ENCODE measurements at places on chromosomes 6 and 20. TPM values are rescaled to one million over a fixed set of nuclear protein-coding genes. Genes with fewer than 3 reads are reported as not detected.

DNA sequence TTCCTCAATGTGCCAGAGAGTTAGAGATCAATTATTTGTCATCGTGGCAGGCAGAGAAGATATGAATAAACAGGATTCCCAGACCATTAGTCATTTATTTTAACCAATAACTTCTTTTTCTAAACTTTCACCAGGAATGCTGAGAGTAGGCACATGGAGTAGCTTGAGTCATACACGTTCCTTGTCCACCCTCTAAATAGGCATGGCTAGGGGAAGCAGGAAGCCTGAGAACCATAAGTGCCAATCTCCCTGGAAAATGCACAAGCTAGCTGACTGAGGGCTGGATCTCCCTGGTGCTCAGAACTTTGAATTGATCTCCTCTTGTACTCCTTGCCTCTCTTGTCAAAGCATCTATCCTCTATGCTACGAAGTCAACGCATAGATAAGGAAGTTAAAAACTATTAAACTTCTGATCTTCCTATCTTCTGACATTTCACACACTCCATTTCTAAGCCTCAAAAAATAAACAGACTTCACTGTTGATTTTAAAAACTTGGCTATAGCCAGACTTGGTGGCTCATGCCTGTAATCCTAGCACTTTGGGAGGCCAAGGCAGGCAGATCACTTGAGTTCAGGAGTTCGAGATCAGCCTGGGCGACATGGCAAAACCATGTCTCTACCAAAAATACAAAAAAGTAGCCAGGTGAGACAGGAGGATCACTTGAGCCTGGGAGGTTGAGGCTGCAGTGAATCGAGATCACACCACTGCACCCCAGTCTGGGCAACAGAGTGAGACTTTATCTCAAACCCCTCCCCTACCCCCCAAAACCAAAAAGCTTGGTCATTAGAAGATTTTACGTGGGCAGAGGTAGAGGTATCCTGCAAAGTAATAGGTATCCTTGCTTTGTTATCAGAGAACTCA is 11.8 kb downstream of the ADTRP start:
- DNase-seq = no peak
- no peak overlapping the region for H3K27ac ChIP-seq
- peaks cover 47% of the 10 kb centered on the region for H3K4me1 ChIP-seq
- H3K4me3 ChIP-seq = no peak overlapping the region

GRCh38 chr6:5563086-5563485 is 301.8 kb downstream of the FARS2 start:
- H3K27me3 ChIP-seq = no peaks in the 10 kb centered on the region
- no peak overlapping the region for H3K27ac ChIP-seq
- H3K4me1 ChIP-seq = no peaks in the 10 kb centered on the region
- H3K36me3 ChIP-seq = no peaks in the 10 kb centered on the region
- no peak for DNase-seq

- H3K27ac ChIP-seq = no peak overlapping the region
- H3K27me3 ChIP-seq = no peaks in the 10 kb centered on the region
- DNase-seq = no peak
These were observed 165.1 kb downstream of the SASH1 start for GRCh38 chr6:148507774-148508173.

- H3K36me3 ChIP-seq = no peaks in the 10 kb centered on the region
- H3K4me3 ChIP-seq = no peak overlapping the region
- H3K27me3 ChIP-seq = no peaks in the 10 kb centered on the region
- no peak overlapping the region for H3K27ac ChIP-seq
These were observed 413.5 kb downstream of the BCKDHB start for GRCh38 chr6:80519811-80520594.

DNA sequence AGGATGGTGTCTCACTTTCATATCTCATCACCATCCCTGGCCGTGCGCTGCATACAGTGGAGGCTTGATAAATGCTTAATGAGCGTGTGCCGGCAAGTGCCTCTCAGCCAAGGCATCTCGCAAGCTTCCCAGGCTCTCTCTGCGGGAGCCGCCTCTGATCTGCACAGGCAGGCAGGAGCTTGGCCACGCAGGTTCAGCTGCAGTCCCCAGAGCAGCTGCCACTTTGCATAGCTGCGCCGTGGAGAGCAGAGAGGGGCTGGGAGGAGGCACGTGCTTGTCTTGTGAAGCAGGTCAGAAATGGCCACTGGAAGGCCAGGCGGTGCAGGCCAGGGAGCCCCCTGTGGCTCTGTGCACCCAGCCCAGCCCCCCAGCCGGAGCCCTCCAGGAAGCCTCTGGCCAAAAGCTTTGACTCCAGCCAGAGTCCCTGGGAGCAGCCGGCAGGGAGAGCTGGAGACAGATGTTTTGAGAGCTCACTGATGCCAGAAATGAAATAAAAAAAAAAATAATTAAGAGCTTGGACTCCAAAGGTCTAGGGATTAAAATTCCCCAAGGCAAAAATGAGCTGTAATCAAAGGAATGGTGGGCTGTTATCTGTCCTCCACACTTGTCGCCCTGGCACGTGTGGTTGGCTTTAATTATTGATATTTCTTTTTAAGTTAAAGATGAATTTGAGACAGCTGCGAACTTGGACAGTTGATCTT is 377.0 kb downstream of the CDH4 start:
- H3K4me3 ChIP-seq = no peak overlapping the region
- no peak overlapping the region for H3K27ac ChIP-seq
- no peaks in the 10 kb centered on the region for H3K4me1 ChIP-seq
- H3K27me3 ChIP-seq = no peaks in the 10 kb centered on the region
- DNase-seq = no peak

DNA sequence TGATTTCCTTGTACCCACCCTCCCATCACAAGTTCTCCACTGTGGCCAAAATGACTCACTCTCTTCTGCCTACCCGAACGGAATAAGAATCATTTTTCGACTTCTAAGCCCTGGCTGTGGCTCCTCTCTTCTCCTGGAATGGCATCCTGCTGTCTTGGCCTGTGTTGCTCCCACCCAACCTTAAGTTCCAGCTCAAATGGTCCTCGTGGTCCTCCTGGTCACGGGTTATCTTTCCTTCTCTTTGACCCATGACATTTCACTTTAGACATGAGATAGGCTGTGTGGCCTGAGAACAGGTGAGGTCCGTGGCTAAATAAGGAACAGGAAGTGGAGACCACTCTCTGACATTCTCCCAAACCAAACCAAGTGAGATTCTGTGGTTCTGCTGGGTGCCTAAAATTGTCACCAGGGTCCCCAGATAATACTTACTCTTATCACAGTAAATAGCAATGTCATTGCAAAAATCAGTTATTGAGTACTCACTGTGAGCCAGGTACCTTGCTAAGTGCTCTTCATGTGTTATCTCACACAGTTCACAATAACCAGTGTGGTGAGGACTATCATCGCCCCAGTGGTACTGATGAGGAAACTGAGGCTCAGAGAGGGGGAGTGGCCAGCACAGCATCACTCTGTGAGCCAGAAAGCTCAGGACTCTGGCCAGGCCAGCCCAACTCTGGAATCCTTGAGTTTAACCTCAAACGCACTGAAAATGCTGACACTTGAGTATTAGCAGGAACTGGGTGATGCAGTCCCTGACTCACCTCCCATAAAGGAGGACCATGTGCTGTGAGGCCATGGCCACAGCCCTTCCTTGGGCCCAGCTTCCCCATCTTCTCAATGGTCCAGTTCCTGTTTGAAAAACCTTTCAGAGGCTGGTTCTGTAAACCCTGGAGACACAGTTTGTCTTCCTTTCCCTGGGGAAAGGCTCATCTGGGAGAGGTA is 74.8 kb upstream of the SIRPA start:
- no peak for DNase-seq
- H3K27ac ChIP-seq = no peak overlapping the region
- H3K4me3 ChIP-seq = no peak overlapping the region
- no peaks in the 10 kb centered on the region for H3K36me3 ChIP-seq

DNA sequence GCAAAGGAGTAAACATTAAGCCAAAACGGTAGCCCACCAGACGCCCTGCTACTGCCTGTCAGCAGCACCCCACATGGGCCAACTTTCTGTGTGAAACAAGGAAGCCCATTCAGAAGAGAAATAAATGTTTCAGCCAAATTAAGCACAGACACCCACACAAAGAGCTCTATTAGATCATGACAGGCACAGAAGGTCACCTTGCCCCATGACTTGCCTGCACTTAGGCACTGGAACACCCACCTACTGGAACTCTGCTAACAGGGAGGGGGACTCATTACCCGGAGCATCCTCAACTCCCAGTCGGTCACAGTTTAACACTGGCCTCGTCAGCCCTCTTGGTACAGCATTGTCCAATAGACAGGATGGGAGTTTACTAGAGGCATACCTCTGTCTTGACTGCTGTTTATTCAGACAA is 31.8 kb downstream of the GFOD1 start:
- no peaks in the 10 kb centered on the region for H3K27me3 ChIP-seq
- H3K4me3 ChIP-seq = no peak overlapping the region
- DNase-seq = no peak
- no peaks in the 10 kb centered on the region for H3K4me1 ChIP-seq
- H3K27ac ChIP-seq = no peak overlapping the region

GRCh38 chr6:452301-453067 is 60.9 kb downstream of the IRF4 start:
- DNase-seq = no peak
- H3K4me1 ChIP-seq = no peaks in the 10 kb centered on the region
- no peak overlapping the region for H3K4me3 ChIP-seq
- no peaks in the 10 kb centered on the region for H3K27me3 ChIP-seq
- no peak overlapping the region for H3K27ac ChIP-seq

- no peak for DNase-seq
- no peak overlapping the region for H3K27ac ChIP-seq
- H3K36me3 ChIP-seq = no peaks in the 10 kb centered on the region
- no peaks in the 10 kb centered on the region for H3K27me3 ChIP-seq
These were observed 40.9 kb downstream of the LY86 start for GRCh38 chr6:6629402-6629801.

DNA sequence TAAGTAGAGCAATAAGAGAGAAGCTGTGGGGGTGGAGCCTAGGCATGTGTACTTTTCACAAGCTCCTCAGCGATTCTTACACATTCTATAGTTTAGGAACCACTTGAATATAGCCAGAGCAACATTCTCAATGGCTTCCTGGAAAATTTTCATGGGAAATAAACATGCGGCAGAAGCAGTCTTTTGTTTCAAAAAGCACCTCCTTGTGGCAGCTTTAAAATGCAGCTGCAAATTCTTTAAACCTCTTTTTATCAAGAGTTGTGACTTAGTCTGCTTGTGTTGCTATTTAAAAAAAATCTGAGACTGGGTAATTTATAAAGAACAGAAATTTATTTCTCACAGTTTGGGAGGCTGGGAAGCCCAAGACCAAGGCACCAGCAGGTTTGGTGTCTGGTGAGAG is 23.8 kb downstream of the NKX2-2 start:
- 0 out of 2 replicates have a peak, but pooled peaks cover 1% of the 10 kb centered on the region for H3K27me3 ChIP-seq
- no peak for DNase-seq
- no peaks in the 10 kb centered on the region for H3K36me3 ChIP-seq
- no peaks in the 10 kb centered on the region for H3K4me1 ChIP-seq
- no peak overlapping the region for H3K4me3 ChIP-seq

DNA sequence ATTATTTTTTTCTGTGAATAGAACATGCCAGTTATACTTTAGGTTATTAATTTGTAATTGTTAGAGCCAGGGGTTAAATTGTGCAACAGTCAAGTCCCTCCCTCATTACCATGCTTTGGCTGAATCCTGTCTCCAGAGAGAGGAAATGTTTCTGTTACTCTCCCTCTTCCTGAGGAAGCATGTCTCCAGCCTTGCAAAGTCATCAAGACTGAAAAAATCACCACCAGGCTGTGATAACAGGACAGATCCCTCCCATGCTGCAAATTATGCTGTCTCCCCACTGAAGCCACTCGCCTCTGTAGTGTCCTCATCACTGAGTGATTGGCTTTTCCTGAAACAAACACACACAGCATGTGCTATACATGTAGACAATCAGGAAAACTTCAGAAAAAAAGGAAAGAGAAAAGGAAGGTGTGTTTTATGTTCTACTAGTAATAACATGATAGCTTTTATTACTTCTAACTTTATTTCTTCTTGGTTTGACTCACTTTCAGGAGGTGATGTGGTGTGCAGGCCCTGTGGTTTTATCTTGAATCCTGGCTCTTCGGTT is 290.0 kb upstream of the JAG1 start:
- no peaks in the 10 kb centered on the region for H3K36me3 ChIP-seq
- no peak overlapping the region for H3K4me3 ChIP-seq
- H3K4me1 ChIP-seq = no peaks in the 10 kb centered on the region
- DNase-seq = no peak
- H3K27me3 ChIP-seq = no peaks in the 10 kb centered on the region

DNA sequence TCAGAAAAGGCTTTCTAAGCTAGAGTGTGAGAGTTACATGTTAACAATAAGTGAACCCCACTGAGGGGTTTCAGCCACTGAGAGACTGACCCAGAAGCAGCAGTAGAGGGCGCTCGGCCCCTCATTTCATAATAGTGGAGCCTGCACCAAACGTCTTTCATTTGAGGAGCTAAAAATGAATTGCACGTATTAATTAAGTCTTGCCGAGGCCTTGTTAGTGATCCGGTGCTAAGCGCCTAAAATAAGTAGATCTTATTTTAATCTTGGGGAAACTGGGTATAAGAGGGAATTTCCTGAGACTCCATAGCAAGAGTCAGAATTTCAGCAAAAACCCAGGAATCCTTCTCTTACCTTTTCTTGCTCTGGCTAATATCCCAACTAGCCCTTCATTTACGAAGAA is 209.7 kb downstream of the FARS2 start:
- H3K4me3 ChIP-seq = no peak overlapping the region
- H3K27ac ChIP-seq = no peak overlapping the region
- no peaks in the 10 kb centered on the region for H3K4me1 ChIP-seq
- peak; percentile 50 for DNase-seq
- H3K27me3 ChIP-seq = no peaks in the 10 kb centered on the region

GRCh38 chr6:137017081-137017480 is 27.7 kb downstream of the IL20RA start:
- H3K27ac ChIP-seq = peak overlapping the region; percentile 55
- no peak overlapping the region for H3K4me3 ChIP-seq
- H3K27me3 ChIP-seq = no peaks in the 10 kb centered on the region
- no peak for DNase-seq
- peaks cover 21% of the 10 kb centered on the region for H3K4me1 ChIP-seq

Gene ZSCAN16
- total RNA-seq = 5.8 TPM

Gene DNMT3B
- total RNA-seq = 95.5 TPM

Gene ZC2HC1B
- not detected for total RNA-seq

Gene MLIP
- total RNA-seq = 0.88 TPM

Gene MCHR2
- not detected for total RNA-seq

Gene COL9A1
- total RNA-seq = not detected

Gene HAO1
- total RNA-seq = not detected

Gene AVP
- total RNA-seq = not detected

Gene COL12A1
- total RNA-seq = 61.8 TPM

Gene MUC21
- total RNA-seq = not detected

Gene SYNCRIP
- total RNA-seq = 145 TPM

Gene MARCKS
- total RNA-seq = 153 TPM

All from Caco-2 (cell line).